ENCODE measurements at places on chromosomes 12 and 14. TPM values are rescaled to one million over a fixed set of nuclear protein-coding genes. Genes with fewer than 3 reads are reported as not detected.
A peak's percentile ranks its signal among the peaks of the same experiment; 100 is the strongest.

Gene TAS2R42
- total RNA-seq: not detected

Gene CCDC38
- total RNA-seq: 0.24 TPM

Gene MEG3
- not detected for total RNA-seq

Gene SLC39A9
- total RNA-seq: 39.3 TPM

Gene SVOP
- total RNA-seq: not detected

Gene BHLHE41
- not detected for total RNA-seq

Gene BLOC1S1
- 153 TPM for total RNA-seq

Gene CCDC88C
- 74.7 TPM for total RNA-seq

Gene DUSP16
- 82.1 TPM for total RNA-seq

Gene PGF
- not detected for total RNA-seq

Gene CLMN
- 0.97 TPM for total RNA-seq

GRCh38 chr12:131687346-131688125 is 23.4 kb upstream of the SFSWAP start:
- no peak for DNase-seq

DNA sequence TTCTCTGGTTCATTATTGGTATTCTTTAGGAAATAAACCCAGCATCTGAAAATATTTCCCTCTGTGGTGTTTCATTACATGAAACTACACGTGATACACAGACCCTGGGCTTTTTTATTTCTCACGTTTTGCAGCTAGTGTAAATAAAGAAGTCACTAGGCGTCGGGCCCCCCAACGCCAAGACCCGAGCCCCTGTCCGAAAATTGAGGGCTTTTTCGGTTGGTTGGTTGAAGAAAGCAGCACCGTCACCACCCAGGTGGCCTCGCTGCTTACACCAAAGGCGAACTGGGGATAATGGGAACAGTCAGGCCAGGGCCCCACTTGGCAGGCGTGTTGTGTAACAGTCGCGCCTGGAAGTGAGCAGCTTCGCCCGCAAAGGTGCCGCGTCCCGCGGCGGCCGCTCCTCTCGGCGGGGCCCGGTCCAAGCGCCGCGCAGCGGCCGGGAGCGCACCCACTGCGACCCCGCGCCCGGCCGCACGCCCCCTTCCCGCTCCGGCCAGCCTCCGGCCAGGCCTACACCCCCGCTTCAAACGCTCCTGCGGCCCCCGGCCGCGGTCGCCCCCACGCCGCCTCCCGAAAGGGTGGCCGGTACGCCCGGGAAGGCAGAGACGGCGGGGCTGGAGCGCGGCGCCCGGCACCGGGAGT is 1.2 kb downstream of the DUSP16 start:
- peak; percentile 59 for DNase-seq

GRCh38 chr12:104686196-104686595 is 229.4 kb downstream of the CHST11 start:
- DNase-seq: peak; percentile 62

DNA sequence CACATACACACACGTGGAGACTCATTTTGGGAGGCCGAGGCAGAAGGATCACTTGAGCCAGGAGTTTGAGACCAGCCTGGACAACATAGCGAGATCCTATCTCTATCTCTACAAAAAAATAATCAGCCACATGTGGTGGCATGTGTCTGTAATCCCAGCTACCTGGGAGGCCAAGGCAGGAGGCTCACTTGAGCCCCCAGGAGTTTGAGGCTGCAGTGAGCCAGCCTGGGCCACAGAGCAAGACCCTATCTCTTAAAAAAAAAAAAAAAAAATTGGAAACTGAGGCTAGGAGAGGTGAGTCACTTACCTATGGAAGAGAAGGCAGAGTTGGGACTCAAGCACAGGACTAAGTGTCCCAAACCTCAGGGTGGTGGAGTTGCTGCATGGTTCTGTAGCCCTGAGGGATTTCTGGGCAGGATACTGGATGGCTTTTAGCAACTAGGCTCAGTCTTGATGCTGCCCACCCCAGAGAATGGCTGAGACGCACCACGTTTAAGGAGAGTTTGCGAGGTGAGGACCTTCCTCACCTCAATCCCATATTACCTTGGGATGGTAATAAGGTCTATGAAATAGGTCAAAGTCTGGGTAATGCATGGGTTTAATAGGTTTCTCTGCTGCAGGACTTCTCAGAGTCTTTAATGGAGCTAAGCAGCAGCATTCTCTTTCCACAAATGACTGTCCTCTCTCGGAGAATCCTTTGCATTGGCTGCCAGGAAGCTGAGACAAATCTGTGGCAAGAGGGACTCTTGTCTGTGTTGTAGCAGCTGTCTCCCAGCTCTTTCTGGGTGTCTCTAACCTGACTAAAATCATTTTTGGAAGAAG is 35.6 kb downstream of the SH2B3 start:
- no peak for DNase-seq

GRCh38 chr14:72535485-72535884 is 358.4 kb downstream of the DPF3 start:
- no peak for DNase-seq

GRCh38 chr12:10601860-10602259 is 11.5 kb downstream of the MAGOHB start:
- DNase-seq: no peak

- no peak for DNase-seq
Measured at GRCh38 chr14:73995977-73996378, 23.1 kb downstream of the ENTPD5 start.

- no peak for DNase-seq
Measured at GRCh38 chr14:68447581-68448251, 345.2 kb downstream of the ZFP36L1 start.

DNA sequence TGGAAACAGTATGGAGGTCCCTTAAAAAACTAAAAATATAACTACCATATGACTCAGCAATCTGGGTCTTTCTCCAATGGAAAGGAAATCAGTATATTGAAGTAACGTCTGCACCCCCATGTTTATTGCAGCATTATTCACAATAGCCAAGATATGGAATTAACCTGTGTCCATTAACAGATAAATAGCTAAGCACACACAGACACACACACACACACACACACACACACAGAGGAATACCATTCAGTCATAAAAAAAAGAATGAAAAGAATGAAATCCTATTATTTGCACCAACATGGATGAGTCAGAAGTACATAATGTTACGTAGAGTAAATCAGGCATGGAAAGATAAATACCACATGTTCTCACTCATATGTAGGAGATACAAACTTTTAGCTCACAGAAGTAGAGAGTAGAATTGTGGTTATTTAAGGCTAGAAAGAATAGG is 4.7 kb downstream of the KLRK1 start:
- no peak for DNase-seq

DNA sequence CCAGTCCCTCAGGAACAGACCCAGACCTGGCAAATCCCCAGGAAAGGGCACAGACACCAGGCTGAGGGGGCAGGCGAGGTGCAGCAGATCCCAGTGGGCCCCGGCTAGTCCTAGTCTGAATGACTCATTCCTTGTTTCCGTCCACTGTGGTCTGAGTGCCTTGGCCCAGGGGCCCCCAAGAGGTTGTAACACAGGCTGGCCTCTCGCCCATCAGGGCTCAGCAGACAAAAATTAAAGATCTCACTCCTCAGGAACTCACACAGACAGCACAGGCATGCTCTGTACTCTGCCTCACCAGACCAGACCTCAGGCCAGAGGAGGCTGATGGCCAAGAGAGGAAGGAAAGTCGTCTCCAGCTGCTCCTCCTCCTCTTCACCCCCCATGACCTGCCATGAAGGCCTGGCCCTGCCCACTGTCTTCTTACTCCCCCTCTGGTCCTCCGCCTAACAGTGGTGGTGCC is 7.7 kb upstream of the LTBP2 start:
- DNase-seq: no peak

DNA sequence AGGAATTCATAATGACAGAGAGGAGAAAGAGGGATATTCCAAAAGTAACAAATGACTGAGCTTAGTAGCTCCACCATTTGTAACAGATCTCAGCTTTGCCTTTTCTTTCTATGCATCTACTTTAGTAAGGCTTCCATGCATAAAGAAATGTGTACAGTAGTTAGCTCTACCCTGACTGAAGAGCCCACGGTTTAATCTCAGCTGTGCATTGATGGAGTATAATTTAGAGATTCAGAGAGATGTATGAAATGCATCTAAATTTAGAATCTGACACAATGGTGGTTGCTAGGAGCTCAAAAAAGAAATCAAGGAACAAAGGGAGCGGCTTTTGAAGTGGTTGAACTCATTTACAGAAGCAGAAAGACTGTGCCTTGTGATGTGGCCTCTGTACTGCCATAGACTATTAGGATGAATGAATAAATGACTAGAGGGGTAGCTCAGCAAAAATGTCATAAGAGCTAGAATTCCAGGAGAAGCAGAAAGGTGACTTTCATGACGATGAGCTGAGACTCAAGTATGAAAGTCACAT is 838.6 kb downstream of the RPS29 start:
- DNase-seq: no peak

DNA sequence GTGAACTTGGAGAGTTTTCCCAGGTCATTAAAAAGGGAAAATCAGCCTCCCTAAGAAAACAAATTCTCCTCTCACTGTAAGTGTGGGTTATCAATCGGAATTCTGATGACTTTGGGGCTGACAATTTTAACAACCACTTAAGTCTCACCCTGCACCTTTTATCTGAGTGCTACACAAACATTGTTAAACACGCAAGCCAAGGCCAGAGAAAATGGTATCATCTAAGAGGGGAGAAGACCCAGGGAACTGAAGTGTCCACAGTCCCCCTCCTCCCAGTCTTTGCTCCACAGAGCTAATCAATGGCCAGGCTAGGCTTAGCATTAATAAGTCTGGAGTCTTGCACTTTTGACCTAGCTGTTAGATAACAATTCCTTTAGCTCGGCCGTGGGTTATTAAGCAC is 51.7 kb upstream of the TBX5 start:
- DNase-seq: no peak

GRCh38 chr14:96274543-96274942 is 18.5 kb downstream of the BDKRB1 start:
- no peak for DNase-seq

- DNase-seq: no peak
Measured at GRCh38 chr12:99875081-99875480, 109.7 kb downstream of the ANKS1B start.

DNA sequence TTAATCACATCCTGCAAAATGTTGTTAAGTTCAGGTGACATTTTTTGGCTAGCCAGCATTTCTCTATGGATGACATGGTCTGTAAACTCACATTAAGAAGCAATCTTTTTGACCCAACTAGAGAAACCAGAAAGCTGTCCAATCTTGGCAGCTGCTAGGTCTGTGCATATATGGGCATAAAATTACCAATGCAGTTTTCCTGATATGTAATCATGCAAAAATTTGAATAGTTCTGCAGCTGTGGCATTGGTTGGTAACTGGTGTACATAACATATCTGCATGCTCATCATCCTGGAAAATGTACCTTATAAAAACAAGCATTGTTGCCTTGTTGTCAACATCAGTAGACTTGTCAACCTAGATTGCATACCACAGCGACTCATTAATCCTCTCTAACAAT is 620.0 kb upstream of the LRFN5 start:
- DNase-seq: no peak

GRCh38 chr12:128959901-128960300 is 106.6 kb downstream of the GLT1D1 start:
- DNase-seq: no peak

GRCh38 chr12:120978296-120979219 is at the start of gene HNF1A:
TSS of gene HNF1A (plus strand) at chr12:120978543. CDS start at chr12:120978769, 226 bp downstream.
- no peak for DNase-seq

DNA sequence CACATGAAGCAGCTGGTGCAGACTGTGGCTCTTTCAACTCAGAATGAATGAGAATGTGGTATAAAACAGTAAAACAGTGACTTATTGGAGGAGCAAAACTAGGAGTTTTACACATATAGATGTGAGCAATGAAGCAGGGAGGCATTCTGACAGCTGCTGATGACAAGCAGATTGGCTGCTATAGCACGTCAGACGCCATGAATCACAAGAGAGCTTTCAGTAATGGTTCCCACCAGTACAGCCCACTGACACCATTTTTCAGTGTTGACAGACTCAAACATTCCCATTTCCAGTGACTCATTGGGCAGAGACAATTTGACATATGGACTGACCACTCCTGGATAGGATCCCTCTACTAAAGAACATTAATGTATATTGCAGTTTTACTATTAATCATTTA is 24.6 kb upstream of the FSCB start:
- DNase-seq: no peak

GRCh38 chr12:40734276-40734675 is 42.0 kb downstream of the CNTN1 start:
- no peak for DNase-seq

- peak; percentile 81 for DNase-seq
Measured at GRCh38 chr12:53231921-53232645, at the start of gene RARG. TSS of gene RARG (minus strand) at chr12:53232209. CDS start at chr12:53227545, 4,664 bp downstream.

DNA sequence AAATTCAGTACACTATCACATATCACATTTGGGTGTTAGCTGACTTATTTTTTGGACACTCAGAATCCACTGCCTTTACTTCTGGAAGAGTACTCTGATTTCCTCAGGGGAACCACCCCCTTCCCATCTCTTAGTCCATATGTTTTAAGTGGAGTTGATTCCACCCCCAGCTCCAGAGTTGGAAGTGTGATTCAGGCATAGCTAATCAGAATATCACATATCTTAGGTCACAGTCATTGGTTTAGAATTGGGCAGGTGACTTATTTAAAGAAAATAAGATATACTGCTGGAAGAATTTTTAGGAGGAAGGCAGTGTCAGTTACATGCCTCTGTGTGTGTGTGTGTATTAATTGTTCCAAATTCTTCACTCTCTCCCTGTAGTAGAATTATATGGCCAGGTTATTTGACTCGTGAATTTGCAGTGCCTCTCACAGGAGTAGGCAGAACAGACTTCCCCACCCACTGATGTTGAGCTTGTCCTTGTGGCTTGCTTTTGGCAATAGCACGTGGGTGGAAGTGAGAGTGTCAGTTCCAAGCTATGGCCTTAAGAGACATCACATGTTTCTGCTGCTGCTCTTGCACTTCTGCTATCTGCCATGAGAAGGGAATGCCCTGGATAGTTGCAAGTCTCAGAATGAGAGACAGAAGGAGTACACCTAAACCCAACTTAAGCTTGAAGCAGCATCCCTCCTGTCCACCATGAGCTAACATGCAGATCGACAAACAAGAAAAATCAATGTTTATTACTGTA is 6.4 kb upstream of the GAS2L3 start:
- peak; percentile 12 for DNase-seq

GRCh38 chr12:27014859-27015729 is 910 bp upstream of the TM7SF3 start:
- peak; percentile 50 for DNase-seq

GRCh38 chr14:61379639-61380184 is 58.3 kb downstream of the PRKCH start:
- peak; percentile 36 for DNase-seq

GRCh38 chr12:101076921-101077320 is 133.1 kb downstream of the SLC5A8 start:
- DNase-seq: no peak

GRCh38 chr14:105887692-105888091 is 361.3 kb downstream of the TMEM121 start:
- no peak for DNase-seq

All from activated CD4-positive, alpha-beta memory T cell treated with anti-CD3 and anti-CD28 coated beads for 36 hours (primary cell).